ENCODE measurements at places on chromosomes 11 and 22. TPM values are rescaled to one million over a fixed set of nuclear protein-coding genes. Genes with fewer than 3 reads are reported as not detected.

C1QTNF5 gene
- not detected for total RNA-seq

GRCh38 chr22:34976474-34976873 lies 89.5 kb upstream of the ISX start:
- DNase-seq, result no peak

GRCh38 chr11:58631378-58631777 lies 8.9 kb downstream of the CNTF start:
- no peak for DNase-seq

GRCh38 chr22:37563153-37564081 lies 3.1 kb downstream of the CDC42EP1 start:
- no peak for DNase-seq

GRCh38 chr22:19782533-19782932 lies 22.0 kb downstream of the TBX1 start:
- no peak for DNase-seq

DBX1 gene
- total RNA-seq, result not detected

KDM4E gene
- not detected for total RNA-seq

PIK3C2A gene
- 29.3 TPM for total RNA-seq

WBP2NL gene
- total RNA-seq, result 1.3 TPM

Measured in activated T-helper 2 cell treated with anti-CD3 and anti-CD28 coated beads, Interferon-gamma antibody, Interleukin-2, Interleukin-4, amounts not matched to agents 10 μg/mL and 5 μg/mL and 100 μg/mL, durations not matched to agents 14 hours and 24 hours and 36 hours (primary cell).